Lower lobe of right lung (tissue), 2 donors: ENCODE measurements at places on chromosomes 7 and 10. TPM values are rescaled to one million over a fixed set of nuclear protein-coding genes. Genes with fewer than 3 reads are reported as not detected.

CYP26C1 gene
- 0.27 TPM for total RNA-seq

ERV3-1 gene
- total RNA-seq, result 32.0 TPM

ASB10 gene
- not detected for total RNA-seq

KAZALD1 gene
- total RNA-seq, result 9.9 TPM

AMPH gene
- total RNA-seq, result 1.2 TPM

DNA sequence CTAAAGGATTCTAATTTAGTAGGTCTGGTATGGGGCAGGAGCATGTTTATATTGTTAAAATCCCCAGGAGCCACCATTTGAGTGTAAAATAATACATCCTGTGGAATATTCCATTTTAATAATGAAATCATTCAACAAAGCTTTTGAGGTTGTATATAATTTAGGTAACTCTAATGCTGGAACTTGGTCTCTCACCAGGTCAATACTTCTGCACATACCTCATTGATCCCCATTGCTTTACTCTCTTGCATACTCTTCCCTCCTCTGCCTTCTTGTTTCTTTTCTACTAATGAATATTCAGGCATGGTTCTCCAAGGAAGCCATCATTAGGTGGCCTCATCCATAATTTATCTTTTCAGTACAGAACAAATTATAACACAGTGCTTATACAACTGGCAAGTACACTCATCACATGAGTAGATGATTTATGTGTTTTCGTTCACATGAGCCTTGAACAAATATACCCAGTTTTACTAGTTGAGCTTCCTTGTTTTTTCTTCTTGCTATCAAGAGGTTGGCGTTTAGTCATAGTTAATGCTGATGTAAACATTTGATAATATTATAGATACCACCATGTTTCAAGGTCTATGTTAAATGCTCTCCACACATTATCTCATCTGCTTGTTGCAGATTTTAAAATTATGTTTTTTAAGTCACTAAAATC is 7.2 kb downstream of the PALS2 start:
- no peak for DNase-seq

DNA sequence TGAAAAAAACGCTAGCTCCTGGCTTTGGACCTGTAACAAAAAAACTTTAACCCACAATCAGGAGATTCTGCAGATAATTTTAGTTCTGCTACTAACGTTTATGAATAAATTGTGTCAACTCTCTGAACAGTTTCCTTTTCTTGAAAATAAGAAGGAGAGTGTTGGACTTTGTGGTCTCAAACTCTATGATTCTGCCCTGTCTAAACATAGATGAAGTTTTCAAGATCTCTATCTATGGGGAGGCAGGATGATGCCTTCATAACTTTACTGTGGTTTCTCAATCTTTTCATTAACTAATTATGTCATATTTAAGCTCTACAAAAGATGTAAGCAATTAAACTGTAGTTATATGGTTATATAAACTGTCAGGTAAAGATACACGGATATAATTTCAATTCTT is 162.0 kb downstream of the REEP3 start:
- no peak for DNase-seq

DNA sequence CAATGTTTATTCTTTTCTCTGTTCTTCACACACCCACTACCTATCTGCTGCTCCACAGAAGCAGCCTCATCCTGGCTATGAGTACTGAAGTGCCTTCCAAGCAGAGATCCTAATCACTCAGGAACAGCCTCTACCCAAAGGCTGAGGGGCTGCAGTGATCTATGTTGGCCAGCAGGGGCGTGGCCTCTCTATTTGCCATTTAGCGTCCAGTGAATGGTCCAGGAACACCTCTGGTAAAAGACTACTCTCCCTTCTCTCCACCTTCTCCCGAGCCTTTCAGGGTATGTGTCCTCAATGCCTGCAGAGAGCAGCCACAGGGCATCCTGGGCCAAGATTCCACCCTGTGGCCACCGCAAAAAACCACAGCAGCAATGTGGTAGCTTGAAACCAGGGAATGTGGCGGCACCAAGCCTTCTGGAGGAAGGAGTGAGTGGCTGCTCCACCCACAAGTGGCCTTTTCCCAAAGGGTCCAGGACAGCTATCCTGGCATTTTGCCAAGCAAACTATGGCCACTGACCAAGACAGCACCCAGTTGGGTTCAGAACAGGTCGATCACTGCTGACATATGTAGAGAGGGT is 70.9 kb downstream of the SYPL1 start:
- DNase-seq, result no peak

DNA sequence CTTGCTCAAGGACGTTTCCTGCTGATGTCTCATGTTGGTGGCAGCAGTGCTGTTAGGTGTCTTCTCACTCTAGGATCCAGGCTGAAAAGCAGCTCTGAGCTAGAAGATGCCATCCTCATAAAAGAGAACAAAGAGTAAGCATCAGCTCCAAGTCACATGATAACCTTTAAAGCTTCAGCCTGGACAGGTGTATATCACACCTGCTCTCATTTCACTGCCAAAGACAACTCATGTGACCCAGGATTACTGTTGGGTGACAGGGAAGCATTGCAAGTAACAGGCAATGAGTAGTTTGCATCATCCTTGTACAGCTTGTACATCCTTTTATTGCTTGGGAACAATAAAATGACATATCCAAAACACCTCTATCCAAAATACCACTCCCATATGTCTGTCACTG is 423.4 kb upstream of the DPP6 start:
- no peak for DNase-seq

DNA sequence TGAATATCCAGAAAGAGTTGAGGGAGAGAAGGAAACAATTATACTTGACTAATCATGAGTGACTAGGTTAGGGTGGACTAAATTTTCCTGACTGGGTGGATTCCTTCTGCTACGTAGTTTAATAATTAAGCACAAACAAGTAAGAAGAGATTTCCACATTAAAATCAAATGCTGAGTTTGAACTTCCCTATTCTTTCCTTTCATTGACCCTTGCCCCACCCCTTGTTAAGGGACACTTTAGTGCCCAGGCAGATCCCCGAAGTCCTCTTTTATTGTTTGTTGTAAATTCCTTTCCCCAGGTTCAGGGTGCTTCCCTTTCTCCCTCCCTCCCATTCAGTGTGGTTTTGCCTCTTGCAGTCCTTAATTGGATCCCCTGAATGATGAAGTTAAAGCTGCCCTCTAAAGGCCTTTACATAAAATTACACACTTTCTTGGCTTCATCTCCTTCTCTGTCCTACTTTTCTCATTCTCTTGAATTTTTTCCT is 8.8 kb upstream of the SPAM1 start:
- DNase-seq, result no peak

DNA sequence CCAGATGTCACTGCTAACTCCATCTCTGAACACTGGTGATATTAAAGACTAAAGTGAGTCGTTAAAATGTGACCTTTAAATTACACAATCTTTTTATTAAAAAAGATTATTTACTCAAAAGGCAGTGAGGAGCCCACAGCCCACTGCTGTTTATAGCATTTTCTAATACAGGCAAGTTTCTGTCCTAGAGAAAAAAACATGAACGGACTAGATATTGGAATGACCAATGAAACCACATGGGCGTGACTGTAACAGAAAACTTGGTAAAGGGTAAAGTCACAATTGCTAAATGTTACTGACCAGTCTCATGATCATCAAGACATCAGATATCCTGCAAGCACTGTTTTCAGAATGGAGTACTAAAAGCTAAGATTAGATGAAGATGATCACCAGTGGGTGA is 78.7 kb downstream of the FEZF1 start:
- no peak for DNase-seq

DNA sequence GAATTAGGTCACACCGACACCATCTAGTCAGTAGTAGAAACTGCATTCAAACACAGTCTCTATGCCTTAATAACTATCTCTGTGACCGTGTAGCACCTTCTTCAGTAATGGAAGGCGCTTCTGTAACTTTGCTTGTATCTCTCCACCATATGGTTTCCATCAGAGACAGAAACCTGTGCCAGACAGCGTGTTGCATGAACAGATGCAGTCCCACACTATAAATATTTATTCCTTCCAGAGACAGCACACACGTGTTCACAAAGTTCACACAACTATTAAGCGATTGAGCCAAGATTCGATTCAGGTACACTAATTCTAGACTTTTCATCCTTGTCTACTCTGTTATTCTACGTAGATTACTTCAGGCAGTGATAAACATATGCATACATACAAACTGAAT is 873.9 kb upstream of the MBL2 start:
- no peak for DNase-seq

DNA sequence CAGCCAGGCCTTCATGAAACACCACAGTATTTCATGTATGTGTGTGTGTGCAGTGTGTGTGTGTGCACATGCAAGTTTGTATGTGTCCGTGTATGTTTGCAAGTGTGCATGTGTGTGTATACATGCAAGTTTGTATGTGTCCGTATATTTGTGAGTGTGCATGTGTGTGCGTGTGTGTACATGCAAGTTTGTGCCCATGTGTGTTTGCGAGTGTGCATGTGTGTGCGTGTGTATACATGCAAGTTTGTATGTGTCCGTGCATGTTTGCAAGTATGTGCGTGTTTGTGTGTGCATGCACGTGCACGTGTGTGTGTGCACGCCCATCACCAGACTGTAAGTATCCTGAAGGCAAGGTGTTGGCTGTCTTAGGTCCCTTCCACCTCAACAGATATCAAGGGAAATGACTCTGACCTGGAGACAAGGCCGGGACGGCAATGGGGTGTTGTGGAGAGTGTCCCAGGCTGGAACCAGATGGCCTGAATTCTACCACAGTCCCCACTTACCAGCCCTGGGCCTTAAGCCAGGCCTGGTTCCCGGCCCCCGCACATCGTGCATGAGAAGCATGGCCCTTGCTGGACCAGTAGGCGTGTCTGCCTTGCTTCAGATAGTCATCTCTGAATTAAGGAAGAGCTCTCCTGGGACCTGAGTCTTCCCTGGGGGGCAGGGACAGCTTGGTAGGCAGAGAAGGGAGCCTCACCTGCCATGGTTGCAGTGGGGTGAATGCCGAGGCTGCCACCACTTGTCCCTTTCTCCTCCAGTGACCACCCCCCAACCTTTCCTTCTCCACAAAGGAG is 140.0 kb downstream of the GRK5 start:
- no peak for DNase-seq

DNA sequence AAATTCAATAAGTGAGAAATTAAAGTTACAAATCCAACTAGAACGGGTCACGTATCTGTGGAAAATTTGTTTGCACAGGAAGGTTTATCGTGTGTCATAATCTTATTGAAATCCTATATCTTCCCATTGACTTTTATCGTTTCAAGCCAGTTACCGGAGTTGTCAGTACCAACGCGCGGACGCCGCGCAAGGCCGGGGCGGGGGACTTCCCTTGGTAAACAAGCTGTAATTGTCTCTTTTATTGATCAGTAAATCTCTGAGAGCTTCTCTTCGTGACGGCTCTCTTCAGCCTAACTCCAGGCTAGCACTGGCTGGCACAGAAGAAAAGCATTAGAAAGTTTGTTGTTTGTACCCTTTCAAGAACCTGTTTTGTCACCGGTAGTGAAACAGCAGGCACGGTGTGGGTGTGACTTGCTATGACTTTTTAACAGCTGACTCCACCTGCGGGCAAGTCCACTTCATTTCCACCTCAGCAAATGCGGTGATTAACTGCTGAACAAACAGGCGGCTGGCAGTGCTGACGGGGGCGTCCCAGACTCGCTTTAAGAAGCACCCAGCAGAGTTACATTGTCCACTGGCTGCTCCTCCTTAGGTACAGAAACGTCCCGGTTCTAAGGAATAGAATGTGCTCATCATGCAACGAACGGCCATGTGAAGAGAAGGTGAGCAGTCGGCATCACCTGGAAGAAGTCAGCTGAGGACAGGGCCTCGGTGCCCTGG is 215.8 kb downstream of the MAD1L1 start:
- peak; percentile 41 for DNase-seq

GRCh38 chr7:113550966-113551365 is 367.8 kb downstream of the PPP1R3A start:
- DNase-seq, result no peak

- no peak for DNase-seq
Observed at GRCh38 chr10:129814681-129815646, 149.1 kb downstream of the EBF3 start.

GRCh38 chr10:92847202-92847864 is 987 bp upstream of the EXOC6 start:
- no peak for DNase-seq

GRCh38 chr10:114223066-114223465 is 16.0 kb upstream of the VWA2 start:
- no peak for DNase-seq
